D721Med (cell line): ENCODE measurements at places on chromosomes 1 and 21.
A peak's percentile ranks its signal among the peaks of the same experiment; 100 is the strongest.

DNA sequence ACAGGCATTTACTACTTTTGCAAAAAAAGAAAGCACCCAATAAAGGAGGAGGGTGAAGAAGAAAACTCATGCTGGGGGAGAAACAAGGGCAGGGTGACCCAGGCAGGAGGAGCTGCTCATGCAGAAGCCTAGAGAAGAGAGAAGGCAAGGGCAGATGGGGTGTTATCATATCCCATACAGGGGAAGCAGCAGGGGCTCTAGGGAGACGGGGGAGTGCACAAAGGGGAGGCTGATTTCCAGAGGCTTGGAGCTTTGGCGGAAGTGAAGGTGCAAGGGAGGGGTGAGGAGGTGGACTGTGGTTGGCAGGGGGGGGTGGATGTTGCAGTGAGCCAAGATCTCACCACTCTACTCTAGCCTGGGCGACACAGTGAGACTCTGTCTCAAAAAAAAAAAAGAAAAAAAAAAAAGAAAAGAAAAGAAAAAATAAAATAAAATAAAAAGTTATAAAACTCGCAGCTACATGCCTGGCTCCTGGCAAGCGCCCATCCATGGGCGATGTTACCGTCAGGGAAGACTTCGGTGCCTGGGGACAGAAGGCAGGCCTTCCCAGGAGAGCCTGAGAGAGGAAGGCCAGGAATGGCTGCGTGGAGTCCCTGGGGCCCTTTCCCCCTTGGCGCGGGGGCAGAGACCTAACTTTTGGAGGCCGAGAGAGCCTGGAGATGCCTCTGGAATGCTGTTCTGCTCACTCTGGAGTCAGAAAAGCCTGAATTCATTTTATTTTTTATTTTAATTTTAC is 3.3 kb upstream of the FCN3 start:
- no peak for DNase-seq

DNA sequence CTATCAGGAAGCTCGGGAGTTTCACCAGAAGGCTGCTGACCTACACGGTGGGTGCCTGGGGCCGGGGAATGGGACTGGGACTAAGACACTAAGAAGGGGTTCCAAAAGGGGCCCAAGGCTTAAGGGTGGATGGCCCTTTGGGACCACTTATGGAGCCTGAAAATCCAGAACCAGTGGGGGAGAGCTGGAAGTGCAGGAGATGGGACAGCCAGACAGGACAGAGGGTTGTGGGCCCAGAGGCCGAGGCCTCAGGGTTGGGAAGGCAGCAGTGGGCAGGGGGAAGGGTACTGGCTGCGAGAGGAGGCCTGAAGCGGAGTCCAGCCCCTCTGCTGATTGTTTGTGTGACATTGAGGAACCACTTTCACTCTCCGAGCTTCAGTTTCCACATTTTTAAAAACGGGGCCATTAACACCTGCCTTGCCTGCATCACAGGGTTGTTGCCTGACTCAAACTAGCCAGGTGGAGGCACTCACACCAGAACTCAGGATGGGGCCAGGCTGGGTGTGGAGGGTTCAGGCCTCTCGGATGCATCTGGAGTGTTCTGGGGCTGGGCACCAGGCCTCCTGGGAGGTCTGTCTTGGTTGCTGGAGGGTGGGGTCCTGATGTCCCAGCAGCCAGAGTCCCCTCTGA is 3.0 kb downstream of the TTC24 start:
- DNase-seq, result no peak

DNA sequence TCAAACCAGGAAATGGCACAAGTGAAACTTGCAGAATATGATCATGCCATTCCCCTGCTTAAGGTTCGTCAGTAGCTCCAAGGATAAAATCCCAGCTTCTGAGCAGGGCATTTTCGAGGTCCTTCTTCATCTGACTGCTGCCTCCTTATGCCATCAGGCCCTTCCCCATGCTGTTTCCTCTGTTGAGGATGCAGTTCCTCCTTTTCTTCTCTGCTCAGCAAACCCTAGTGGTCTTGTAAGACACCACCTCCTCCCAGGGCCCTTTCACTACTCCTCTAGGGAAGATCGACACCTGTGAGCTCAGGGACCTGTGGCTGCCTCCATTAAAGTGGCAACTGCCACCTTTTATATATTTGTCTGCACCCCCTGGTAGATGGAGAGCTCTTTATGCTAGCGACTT is 62.1 kb upstream of the JUN start:
- DNase-seq, result no peak

DNA sequence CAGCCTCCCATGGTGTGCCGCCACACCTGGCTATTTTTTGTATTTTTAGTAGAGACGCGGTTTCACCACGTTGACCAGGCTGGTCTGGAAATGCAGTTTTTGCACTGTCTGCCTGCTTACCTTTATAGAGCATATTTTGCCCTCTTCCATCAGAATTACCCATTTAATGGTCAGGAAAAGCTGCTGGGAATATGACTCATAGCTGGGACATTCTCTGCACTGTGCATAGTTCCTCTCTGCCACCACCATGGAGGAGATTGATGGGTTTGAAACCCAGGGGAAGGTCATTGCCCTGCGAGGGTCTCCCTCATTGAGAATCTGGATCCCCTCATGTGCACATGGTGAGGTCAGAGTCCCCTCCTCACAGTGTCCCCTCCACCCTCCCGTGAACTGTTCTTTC is 32.1 kb downstream of the MX1 start:
- no peak for DNase-seq

- no peak for DNase-seq
These were observed 47.9 kb upstream of the EDEM3 start for GRCh38 chr1:184802354-184803179.

GRCh38 chr21:15729674-15730483 is at the start of gene USP25:
USP25 (plus strand) TSS chr21:15729982; CDS start chr21:15730394, 412 bp downstream.
- peak; percentile 56 for DNase-seq

- DNase-seq, result no peak
These were observed 225.2 kb upstream of the LYPLAL1 start for GRCh38 chr1:218948446-218948845.

DNA sequence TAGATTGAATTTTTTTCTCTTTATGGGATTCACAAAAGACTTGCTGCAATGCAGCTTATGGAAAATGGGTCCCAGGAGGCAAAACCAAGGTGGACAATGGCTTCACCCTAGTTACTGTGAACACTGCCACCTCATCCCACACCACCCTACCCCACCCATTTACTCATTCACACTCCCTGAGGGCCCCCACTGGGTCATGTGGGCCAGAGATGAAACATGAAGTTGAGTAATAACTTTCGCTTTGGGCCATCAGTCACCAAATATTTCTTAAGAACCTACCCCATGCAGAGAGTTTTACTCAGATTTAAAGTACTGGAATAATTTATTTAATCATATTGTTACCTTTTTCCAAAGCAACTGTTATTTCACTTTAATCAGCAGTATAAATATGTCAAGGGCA is 191.8 kb downstream of the TPR start:
- no peak for DNase-seq

GRCh38 chr1:12485231-12486058 is 132.6 kb downstream of the DHRS3 start:
- DNase-seq, result no peak
